ENCODE measurements at places on chromosomes 3 and 15. TPM values are rescaled to one million over a fixed set of nuclear protein-coding genes. Genes with fewer than 3 reads are reported as not detected.

The CKMT1A gene
- total RNA-seq, result 2.8 TPM

The CNTN4 gene
- not detected for total RNA-seq

The LRRC31 gene
- total RNA-seq, result not detected

The PLA2G4D gene
- total RNA-seq, result not detected

The GOLGA8T gene
- total RNA-seq, result 1.9 TPM

The TMEM207 gene
- total RNA-seq, result not detected

The PATL2 gene
- 0.12 TPM for total RNA-seq

The ROPN1B gene
- total RNA-seq, result not detected
